ENCODE measurements at places on chromosomes 1 and 21.
A peak's percentile ranks its signal among the peaks of the same experiment; 100 is the strongest.

GRCh38 chr1:36083219-36083618 lies 675 bp upstream of the TEKT2 start:
- DNase-seq, result no peak

DNA sequence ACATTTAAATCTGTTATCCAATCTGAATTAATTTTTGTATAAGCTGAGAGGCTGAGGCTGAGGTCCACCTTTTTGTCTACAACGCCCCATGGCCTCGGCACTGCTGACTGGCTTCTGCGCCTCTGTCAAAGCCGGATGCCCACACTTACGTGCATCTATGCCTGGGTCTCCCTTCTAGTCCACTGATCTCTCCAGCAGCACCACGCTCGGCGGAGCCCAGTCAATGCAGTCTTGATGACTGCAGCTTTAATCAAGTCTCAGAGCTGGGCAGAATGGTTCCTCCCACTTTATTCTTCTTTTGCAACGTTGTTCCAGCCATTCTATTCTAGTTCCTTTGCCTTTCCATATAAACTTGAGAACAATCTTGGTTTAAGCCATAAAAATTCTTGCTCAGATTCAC lies 9.4 kb downstream of the PRDM15 start:
- no peak for DNase-seq

- no peak for DNase-seq
Measured at GRCh38 chr1:1630965-1631781, 800 bp upstream of the MMP23B start.

DNA sequence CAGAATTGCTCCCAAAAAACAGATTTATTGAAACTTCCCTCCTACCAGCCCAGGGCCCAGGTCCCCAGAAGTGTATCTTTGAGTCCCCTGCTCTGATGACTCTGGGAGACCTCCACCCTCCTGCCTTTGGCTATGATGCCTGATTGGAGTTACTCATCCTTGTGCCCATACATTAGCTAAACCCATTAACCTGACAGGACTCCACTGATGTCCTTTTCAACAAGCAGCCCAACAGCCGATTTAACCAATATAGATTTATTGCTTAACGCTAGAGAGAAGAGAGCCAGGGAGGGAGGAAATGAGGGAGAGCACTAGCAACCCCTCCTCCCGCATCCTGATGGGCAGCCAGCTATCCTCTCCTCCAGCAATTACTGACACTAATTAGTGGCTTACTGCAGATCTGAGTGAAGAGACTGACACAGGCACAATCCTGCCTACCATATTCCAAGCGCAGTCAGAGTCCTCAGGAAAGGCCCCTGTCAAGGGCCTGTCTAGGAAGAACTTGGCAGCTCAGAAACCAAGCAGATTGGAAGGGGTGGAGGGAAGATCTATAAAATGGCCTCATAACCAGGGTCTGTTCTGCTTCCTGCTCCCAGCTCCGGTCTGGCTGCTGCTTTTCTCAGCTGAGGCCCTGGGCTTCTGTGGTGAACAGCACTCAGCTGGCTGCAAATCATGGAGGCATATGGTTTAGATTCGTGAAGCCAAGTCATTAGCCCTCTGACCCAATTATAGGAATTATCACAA lies 484.5 kb upstream of the DAB1 start:
- no peak for DNase-seq

DNA sequence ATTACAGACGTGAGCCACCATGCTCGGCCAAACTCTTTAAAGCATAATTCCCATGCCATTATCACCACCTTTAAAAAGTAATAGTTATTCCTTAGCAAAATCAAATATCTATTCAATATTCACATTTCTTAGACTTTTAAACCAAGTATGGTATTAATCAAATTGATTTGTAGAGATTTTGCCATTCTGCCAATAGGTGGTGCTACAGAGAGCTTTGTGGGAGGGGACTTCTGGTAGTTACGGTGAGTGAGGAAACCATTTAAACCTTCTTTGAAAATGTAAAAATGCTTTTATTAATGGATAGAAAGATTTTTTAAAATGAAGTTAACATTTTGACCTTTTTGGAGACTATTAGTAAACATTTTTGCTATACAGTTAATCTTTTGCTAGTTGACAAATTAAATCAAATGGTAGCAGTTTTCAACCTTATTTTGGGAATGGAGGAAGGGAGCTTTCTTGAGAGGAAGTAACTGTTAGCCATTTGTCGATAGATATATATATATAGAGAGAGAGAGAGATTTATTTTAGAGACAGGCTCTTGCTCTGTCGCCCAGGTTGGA lies 19.3 kb downstream of the IARS2 start:
- peak; percentile 5 for DNase-seq

DNA sequence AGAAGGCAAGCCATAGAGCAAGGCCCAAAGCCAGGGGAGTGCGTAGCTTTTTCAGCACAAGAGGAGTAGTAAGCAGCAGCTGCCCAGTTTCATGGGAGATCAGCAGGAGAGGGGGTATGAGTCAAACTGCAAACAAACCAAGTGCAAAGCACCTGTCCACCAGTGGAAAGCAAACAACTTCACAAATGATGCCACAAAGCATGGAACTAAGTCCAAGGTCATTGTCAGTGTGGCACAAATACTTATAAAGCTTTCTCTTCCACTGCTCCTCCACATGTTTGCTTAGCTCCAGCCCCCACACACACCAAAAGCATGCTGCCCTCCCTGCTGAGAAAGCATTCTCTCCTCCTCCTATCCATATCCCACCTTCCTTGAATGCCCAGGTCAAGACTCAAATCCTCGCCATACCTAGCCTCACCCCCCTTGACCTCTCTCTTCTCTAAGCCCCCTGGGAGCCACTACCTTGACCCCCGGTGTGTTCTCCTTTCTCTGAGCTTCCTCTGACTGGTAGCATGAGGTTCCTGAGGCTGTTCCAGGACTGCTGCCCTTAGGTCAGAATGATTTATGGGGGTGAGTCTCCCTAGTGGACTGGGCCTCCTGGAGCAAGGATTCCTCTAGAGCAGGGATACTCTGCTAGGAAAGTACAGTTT lies 70.4 kb downstream of the DMAP1 start:
- no peak for DNase-seq

All from effector memory CD4-positive, alpha-beta T cell (primary cell).